ENCODE measurements at places on chromosomes 6 and 20. TPM values are rescaled to one million over a fixed set of nuclear protein-coding genes. Genes with fewer than 3 reads are reported as not detected.

PRSS35 gene
- total RNA-seq = 0.08 TPM

SCUBE3 gene
- total RNA-seq = 0.05 TPM

ZFP57 gene
- total RNA-seq = not detected

CLDN20 gene
- not detected for total RNA-seq

Measured in A549 treated with DMSO at 1 μM for 4 hours (cell line).